M059J (cell line): ENCODE measurements at places on chromosomes 6 and 20. TPM values are rescaled to one million over a fixed set of nuclear protein-coding genes. Genes with fewer than 3 reads are reported as not detected.
A peak's percentile ranks its signal among the peaks of the same experiment; 100 is the strongest.

The CFB gene
- total RNA-seq, result 7.8 and 8.4 TPM in 2 replicates

The TSHZ2 gene
- total RNA-seq, result 5.5 and 11.9 TPM in 2 replicates

The LY6G6F gene
- not detected in 2 replicates for total RNA-seq

The TOX2 gene
- 6.1 and 8.4 TPM in 2 replicates for total RNA-seq

The KCNG1 gene
- total RNA-seq, result 2.4 and 4.5 TPM in 2 replicates

The SSTR4 gene
- total RNA-seq, result not detected in 2 replicates

The MAS1 gene
- not detected in 2 replicates for total RNA-seq

The BMP7 gene
- total RNA-seq, result 0.02 and 0.22 TPM in 2 replicates

The FAM217A gene
- total RNA-seq, result not detected in 2 replicates

The SPATS1 gene
- not detected in 2 replicates for total RNA-seq

DNA sequence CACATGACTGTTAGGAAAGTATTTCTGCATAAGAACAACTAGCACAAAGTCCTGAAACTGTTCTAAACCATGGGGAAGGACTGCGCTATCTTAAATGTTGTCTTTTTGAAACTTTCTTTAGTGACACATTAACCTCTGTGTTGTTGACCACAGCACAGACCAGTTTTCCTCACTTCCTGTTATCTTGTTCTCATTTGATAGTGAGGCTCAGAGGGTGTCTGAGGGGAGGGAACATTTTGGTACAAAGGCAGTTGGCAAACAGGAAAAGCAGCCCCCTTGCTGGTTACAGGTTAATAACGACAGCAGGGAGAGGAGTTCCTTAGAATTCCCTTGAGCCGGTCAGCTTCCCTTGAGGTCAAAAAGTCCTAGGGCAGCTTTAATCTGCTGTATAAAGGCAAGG is 143.5 kb upstream of the BMP2 start:
- DNase-seq, result no peak

GRCh38 chr6:20167601-20168000 is 44.7 kb downstream of the MBOAT1 start:
- no peak for DNase-seq

GRCh38 chr6:64811119-64811518 is 895.9 kb downstream of the EYS start:
- DNase-seq, result peak; percentile 22

DNA sequence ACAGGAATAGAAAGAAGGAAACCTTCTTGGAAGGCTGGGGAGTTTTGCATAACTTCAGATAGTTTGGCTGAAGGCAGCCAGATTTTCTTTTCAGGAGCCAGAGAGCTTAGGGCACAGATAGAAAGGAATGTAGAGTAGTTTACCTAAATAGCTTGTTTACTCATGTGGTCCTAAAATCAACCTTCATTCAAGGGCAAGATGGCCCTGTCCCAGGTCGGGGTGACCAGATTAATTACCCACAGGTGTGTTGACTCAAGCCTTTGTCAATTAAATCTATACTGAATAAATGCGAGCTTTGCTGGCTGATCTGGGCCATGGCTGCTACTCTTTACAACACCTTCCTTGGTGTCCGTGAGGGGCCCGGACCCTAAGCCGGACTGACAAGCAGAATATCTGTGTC is 792.0 kb upstream of the MAN1A1 start:
- no peak for DNase-seq

GRCh38 chr6:30601436-30601814 is 15.6 kb downstream of the PPP1R10 start:
- DNase-seq, result no peak

- DNase-seq, result no peak
Measured at GRCh38 chr6:124722141-124722878, 239.9 kb upstream of the RNF217 start.

- DNase-seq, result peak; percentile 46
Measured at GRCh38 chr6:151847064-151847463, 39.6 kb downstream of the ESR1 start.

GRCh38 chr20:10806539-10806938 is 132.7 kb upstream of the JAG1 start:
- no peak for DNase-seq

DNA sequence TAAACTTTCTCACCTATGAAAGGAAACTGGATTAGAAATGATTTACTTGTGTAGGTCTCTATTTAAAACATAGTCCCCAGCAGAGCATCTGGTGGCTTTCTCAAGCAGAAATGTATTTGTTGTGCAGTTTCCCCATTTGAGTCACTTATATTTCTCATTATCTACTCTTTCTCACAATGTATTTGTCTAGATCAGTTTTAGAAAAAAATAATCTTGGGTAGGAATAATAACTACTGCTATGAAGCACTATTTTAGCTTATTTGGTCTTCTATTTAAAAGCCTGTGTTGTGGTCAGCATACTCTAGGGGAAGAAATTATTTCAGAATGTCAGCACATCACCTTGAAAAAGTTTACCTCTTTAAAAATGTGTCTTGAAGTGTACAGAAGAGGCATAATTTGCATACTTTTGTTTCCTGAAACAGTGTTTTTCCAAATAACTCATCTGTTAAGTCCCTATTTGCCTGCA is 60.9 kb upstream of the PRL start:
- DNase-seq, result no peak

- peak; percentile 2 for DNase-seq
Measured at GRCh38 chr6:136886091-136886490, 36.0 kb upstream of the SLC35D3 start.

DNA sequence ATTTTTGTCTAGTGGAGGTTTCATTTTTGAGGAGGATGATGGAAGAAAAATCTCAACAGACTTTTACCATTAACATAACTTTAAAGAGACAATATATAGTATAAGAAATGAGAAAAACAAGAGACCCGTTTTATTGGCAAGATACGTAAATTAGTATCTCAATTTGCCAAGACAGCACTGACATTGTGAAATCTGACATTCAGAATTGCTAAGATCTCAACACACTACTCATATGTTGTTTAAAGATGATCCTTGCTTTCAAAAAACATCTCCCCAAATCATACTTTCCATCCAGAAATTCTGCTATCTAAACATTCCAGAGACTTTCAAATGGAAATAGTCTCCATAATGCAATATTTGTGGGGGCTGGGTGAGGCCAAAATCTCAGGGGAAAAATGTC is 220.9 kb upstream of the CEP162 start:
- DNase-seq, result no peak

DNA sequence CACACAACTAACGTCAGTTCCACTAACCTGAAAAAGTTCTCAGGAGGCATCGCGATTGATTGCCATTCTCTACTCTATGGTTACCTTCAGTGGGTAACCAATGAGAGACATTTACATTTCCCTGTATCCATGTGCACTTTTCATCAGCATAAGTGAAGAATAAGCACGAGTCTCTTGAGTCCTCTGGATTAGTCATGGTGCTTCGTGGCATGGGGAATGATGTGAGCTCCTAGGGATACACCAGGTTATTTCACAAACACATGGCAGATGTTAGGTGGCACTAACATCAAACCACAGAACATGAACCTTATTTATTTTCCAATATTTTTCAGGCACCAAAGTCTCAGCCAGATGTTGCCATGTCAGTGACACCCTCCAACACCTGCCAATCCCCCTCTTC is 64.0 kb downstream of the FYN start:
- DNase-seq, result peak; percentile 67

DNA sequence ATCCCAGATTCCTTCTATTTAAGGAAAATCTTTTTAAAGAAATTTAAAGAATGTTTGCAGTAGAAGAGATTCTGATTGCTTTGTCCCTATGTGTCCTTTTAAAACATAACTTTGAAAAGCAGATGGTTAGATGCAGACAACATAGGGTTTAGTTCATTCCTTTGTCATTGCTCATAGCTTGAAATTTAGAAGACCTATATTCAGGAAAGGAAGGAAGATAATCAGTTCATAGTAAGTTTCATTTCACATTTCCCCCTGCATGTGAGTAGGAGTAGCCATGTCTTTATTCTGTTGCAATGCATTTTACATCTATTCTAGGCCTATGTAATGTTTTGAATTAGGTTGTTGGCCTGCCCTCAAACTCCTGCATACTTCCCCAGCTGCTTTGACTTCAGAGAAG is 197.9 kb upstream of the GRIK2 start:
- DNase-seq, result peak; percentile 14

- peak; percentile 27 for DNase-seq
Measured at GRCh38 chr6:72084992-72085569, 198.7 kb downstream of the RIMS1 start.

GRCh38 chr6:151592449-151593159 is 98.8 kb downstream of the CCDC170 start:
- DNase-seq, result no peak

DNA sequence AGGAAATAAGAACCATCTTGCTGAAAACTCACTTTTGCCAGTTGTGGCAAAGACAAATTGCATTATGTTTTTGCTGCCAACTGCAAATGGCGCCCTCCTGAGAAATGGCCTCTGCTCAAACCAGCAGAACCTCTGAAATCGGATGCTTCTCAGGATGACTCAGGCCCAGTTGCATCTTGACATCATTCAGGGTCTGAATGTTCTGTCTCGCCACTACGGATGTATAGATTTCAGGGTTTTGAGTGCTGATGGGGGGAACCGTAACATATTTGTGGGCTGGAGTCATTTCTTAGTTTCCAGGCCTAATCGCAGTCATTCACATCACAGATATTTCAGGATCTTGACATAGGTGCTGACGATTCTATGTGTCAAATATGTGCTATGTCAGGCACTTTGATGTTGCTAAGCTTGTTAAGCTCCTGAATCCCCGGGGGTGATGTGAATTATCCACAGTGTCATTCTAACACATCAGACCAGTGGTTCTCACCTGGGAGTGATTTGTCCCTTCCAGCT is 207.1 kb downstream of the NFATC2 start:
- DNase-seq, result peak; percentile 98

DNA sequence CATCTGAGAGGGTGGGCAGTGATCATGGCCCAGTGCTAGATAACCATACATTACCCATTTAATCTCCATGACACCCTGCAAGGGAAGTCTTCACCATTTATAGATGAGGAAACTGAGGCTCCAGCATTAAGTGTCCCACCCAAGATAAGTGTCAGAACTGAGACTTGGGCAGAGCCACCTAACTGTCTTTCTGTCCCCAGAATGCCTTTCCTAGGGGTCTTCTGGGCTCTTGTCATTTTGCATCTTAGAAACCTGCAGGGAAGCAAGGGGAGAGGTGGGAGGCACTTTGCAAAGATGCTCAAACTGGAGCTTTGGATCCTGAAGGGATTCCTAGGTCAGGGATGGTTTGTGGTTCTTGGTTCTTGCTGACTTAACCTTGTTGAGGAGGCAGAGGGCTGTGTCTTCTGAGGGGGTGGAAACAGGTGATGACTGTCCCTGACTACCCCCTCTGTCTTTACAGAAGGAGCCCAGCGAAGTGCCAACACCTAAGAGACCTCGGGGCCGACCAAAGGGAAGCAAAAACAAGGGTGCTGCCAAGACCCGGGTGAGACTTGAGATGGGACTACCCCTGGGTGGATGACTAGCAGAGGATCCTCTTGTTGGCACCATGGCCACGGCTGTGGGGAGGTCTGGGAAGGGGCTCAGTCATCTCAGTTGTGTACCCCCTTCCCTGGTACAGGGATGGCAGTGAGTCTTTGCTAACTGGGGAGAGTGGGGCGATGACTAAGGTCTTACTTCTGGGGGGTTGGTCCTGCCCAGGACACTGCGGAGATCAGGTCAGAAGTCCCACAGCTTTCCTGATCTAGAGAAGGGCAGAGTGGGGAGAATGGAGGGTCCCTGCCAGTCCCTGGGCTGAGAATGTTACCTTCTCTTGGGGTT is 5.8 kb downstream of the HMGA1 start:
- peak; percentile 69 for DNase-seq

- peak; percentile 95 for DNase-seq
Measured at GRCh38 chr6:32886681-32887383, 32.8 kb downstream of the PSMB9 start.

GRCh38 chr6:88761237-88762031 is 202.0 kb downstream of the RNGTT start:
- DNase-seq, result no peak

GRCh38 chr6:49264909-49265308 is 198.1 kb downstream of the MMUT start:
- DNase-seq, result no peak

DNA sequence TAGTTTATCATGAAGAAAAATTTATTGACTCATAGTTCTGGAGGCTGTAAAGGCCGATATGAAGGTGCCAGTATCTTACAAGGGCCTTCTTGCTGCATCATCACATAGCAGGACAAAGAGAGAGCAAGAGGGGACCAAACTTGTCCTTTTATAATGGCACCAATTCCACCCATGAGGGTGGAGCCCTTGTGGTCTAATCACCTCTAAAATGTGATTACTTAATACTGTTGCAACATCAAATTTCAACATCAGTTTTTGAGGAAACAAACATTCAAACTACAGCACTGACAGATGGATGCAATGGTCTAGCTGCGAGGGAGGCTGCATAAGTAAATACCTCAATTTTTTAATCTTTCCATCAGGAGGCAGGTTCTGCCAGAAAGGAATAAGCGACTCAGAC is 76.7 kb upstream of the LAMA2 start:
- peak; percentile 13 for DNase-seq

GRCh38 chr6:136161950-136162349 is 88.2 kb downstream of the MTFR2 start:
- no peak for DNase-seq

- peak; percentile 99 for DNase-seq
Measured at GRCh38 chr20:51456511-51457509, 85.7 kb downstream of the NFATC2 start.

- DNase-seq, result no peak
Measured at GRCh38 chr6:154569156-154569862, 58.8 kb upstream of the CNKSR3 start.
